Mesendoderm (in vitro differentiated cells): ENCODE measurements at places on chromosomes 13 and 19.
A peak's percentile ranks its signal among the peaks of the same experiment; 100 is the strongest.

- DNase-seq, result no peak
- peaks cover 9% of the 10 kb centered on the region for H3K27me3 ChIP-seq
- H3K36me3 ChIP-seq, result no peaks in the 10 kb centered on the region
Measured at GRCh38 chr19:48639483-48640375, 2.5 kb upstream of the DBP start.

GRCh38 chr13:111303559-111303958 is 16.9 kb upstream of the TEX29 start:
- H3K4me1 ChIP-seq, result no peaks in the 10 kb centered on the region
- DNase-seq, result no peak
- H3K27me3 ChIP-seq, result no peaks in the 10 kb centered on the region
- H3K4me3 ChIP-seq, result no peak overlapping the region
- H3K27ac ChIP-seq, result no peak overlapping the region
- peaks cover 9% of the 10 kb centered on the region for H3K36me3 ChIP-seq

- no peak for DNase-seq
Measured at GRCh38 chr13:23805821-23806220, 83.4 kb downstream of the MIPEP start.

DNA sequence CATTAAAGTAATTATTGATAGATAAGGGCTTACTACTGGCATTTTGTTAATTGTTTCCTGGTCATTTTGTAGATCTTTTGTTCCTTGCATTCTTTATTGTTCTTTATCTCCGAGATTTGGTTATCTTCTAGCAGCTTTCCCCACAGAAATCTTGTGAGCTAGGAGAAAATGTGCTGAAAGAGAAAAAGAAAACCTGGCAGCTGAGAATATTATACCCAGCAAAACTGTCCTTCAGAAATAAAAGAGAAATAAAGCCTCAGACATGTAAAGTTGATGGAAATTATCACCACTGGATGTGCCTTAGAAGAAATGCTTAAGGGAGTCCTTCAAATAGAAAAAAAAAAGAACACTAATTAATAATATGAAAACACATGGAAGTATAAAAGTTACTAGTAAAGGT is 464.9 kb upstream of the GPC6 start:
- H3K4me1 ChIP-seq, result no peaks in the 10 kb centered on the region
- H3K27me3 ChIP-seq, result no peaks in the 10 kb centered on the region
- H3K36me3 ChIP-seq, result no peaks in the 10 kb centered on the region
- no peak overlapping the region for H3K27ac ChIP-seq

DNA sequence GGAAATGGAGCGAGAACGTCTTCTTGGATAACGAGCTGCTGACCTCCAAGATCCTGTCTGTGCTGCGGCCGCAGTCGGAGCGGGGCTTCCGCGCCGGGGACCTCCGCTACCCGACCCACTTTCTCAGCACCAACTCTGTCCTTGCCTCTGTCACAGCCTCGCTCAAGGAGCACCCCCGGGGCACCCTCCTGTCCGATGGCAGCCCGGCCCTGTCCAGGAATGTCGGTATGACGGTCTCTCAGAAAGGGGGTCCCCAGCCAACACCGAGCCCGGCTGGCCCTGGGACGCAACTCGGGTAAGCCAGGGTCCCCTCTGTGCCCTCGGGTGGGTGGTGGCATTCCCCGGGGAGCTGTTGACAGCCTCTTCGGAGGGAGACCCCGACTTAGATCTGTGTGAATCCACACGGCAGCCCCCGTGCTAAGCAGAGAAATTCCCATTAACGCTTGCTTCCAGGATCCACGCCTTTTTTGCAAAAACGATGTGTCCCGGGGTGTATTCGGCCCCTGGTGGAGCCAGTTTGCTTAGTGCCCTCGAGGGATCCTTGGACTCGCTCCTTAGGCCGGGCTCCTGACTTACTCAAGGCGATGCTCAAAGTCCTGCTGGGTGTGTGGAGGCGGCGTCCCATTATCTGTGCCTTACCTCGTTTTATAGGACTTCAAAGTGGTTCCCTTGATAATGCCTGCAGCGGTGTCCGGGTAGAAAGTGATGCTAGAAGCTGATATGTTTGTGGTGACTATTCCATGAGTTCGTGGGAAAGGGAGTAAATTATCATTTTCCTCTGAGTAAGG is 48.5 kb downstream of the PEX11G start:
- H3K4me1 ChIP-seq, result no peaks in the 10 kb centered on the region
- no peak overlapping the region for H3K27ac ChIP-seq

DNA sequence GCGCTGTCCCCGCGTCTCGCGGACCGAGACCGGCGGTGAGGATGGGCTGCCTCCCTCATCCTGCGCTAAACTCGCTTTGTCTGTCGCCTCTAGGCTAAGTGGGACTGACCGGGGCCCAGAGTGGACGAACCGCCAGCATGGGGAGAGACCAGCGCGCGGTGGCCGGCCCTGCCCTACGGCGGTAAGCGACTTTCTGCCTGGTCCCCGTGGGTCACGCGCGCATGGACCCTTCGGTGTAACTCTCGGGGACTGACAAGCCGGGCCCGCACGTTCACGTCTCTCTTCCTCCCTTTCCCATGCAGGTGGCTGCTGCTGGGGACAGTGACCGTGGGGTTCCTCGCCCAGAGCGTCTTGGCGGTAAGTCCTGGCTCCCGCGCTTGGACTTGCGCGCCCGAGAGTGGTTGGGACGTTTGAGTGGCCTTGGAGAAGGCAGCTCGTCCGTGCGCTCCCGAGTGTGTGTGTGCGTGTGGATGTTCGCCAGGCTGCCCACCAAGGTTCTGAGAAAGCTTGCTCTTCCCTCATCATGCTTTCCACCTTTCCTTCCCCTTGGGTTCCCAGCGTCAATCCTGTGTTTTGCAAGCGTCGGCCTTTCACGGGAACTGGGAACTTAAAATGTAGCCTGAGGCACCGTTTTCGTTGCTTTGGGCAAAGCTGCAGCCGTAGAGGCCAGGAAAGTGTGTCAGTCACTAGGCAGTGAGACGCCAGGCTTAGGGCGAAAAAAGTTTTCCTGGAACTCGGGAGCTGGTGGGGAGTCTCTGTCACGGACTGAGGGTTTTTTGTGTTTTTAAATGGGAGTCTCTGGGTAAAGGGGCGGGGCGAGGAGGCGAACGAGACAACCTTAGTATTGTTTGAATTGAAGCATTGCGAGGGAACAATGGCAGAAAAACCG is 927 bp downstream of the COL4A2 start:
- DNase-seq, result peak; percentile 70
- H3K4me3 ChIP-seq, result peak overlapping the region; percentile 63
- no peaks in the 10 kb centered on the region for H3K36me3 ChIP-seq
- H3K27ac ChIP-seq, result peak overlapping the region; percentile 29
- peaks cover 3% of the 10 kb centered on the region for H3K4me1 ChIP-seq
- no peaks in the 10 kb centered on the region for H3K27me3 ChIP-seq

DNA sequence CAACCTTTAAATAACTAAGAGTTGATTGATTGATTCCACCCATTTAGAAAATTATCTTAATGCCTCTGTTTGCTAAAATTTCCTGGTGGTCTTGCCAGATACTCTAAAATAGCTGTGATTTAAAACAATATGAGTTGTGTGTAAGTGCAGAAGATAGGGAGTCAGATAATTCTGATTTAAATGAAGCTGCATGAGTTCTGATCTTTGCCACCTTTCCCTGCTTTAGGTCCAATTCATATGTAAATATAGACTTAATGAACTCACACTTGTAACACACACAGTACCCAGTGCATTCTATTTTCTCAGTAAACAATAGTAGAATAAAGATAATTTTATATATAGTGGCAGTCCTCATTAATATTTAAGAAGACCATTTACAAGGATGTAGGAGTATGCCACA is 981.8 kb downstream of the SLITRK1 start:
- H3K4me3 ChIP-seq, result no peak overlapping the region
- no peaks in the 10 kb centered on the region for H3K27me3 ChIP-seq
- no peak overlapping the region for H3K27ac ChIP-seq
- no peak for DNase-seq
- no peaks in the 10 kb centered on the region for H3K36me3 ChIP-seq
- H3K4me1 ChIP-seq, result no peaks in the 10 kb centered on the region

DNA sequence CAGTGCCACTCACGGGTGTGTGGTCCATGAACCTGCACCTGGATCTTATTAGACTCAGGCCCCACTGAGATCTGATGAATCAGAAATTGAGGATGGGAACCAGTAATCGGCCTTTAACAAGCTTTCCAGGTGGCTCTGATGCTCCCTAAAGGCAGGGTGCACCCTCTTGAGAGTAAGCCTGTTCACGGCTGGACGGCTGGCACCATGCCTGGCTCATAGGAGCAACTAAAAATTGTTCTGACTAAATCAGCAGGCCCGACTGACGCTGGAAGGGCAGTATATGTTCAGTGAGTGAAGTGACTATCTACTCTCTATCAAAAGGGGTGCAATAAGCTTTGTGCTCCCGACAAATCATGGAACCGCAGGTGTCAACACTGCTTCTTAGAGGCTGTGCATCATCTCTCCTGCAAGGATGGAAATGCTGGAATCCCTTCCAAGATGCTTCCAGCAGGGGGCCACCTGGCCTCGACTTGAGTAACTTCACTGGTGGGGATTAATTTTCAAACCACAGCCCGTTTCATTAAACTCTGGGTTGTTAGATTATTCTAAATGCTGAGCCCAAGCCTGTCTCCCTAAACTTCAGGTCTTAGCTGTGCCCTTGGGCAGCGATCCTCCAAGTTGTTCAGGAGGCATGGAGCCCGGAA is 28.4 kb downstream of the TMTC4 start:
- no peaks in the 10 kb centered on the region for H3K27me3 ChIP-seq
- no peak overlapping the region for H3K4me3 ChIP-seq

GRCh38 chr13:45255247-45255987 is 54.6 kb upstream of the KCTD4 start:
- H3K27ac ChIP-seq, result no peak overlapping the region
- no peaks in the 10 kb centered on the region for H3K27me3 ChIP-seq
- H3K36me3 ChIP-seq, result no peaks in the 10 kb centered on the region
- no peak overlapping the region for H3K4me3 ChIP-seq
- no peaks in the 10 kb centered on the region for H3K4me1 ChIP-seq

- H3K36me3 ChIP-seq, result no peaks in the 10 kb centered on the region
- no peak overlapping the region for H3K27ac ChIP-seq
- H3K4me3 ChIP-seq, result no peak overlapping the region
- no peak for DNase-seq
- H3K27me3 ChIP-seq, result no peaks in the 10 kb centered on the region
Measured at GRCh38 chr19:15303105-15303780, 29.1 kb downstream of the BRD4 start.

- H3K27ac ChIP-seq, result no peak overlapping the region
- DNase-seq, result no peak
- no peaks in the 10 kb centered on the region for H3K27me3 ChIP-seq
- no peaks in the 10 kb centered on the region for H3K36me3 ChIP-seq
- H3K4me1 ChIP-seq, result no peaks in the 10 kb centered on the region
Measured at GRCh38 chr19:38243279-38243673, 12.9 kb downstream of the PPP1R14A start.

- H3K36me3 ChIP-seq, result no peaks in the 10 kb centered on the region
- H3K27ac ChIP-seq, result no peak overlapping the region
- DNase-seq, result peak; percentile 42
- H3K4me3 ChIP-seq, result peak overlapping the region; percentile 69
- H3K27me3 ChIP-seq, result no peaks in the 10 kb centered on the region
Measured at GRCh38 chr19:11383706-11384048, 437 bp downstream of the EPOR start.

GRCh38 chr13:49367640-49368422 is 76.0 kb downstream of the CAB39L start:
- no peak overlapping the region for H3K27ac ChIP-seq
- H3K36me3 ChIP-seq, result no peaks in the 10 kb centered on the region
- H3K4me3 ChIP-seq, result no peak overlapping the region
- H3K4me1 ChIP-seq, result no peaks in the 10 kb centered on the region
- H3K27me3 ChIP-seq, result no peaks in the 10 kb centered on the region

- H3K4me3 ChIP-seq, result no peak overlapping the region
- no peaks in the 10 kb centered on the region for H3K4me1 ChIP-seq
- no peaks in the 10 kb centered on the region for H3K36me3 ChIP-seq
Measured at GRCh38 chr19:18802354-18802753, 11.2 kb upstream of the COMP start.

DNA sequence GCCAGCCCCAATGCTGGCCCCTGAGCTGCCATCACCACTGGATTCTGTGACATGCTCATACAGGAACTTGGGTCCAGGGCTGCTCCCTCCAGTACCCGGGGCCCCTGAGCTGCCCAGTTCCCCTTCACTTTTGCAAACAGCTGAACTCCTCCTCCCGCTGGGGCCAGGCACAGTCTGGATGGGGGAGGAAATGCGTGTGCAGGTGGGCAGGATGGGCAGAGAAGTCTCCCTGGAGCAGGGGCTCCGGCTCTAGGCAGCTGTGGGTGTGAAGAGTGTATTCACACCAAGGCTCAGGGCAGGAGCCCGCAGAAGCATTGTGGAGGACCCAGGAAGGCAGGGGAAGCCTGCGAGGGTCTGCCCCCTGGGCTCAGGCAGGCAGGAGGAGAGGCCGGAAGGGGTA is 12.4 kb downstream of the POP4 start:
- no peak overlapping the region for H3K4me3 ChIP-seq
- H3K36me3 ChIP-seq, result peaks cover 2% of the 10 kb centered on the region
- no peak for DNase-seq
- no peaks in the 10 kb centered on the region for H3K4me1 ChIP-seq
- no peak overlapping the region for H3K27ac ChIP-seq
- no peaks in the 10 kb centered on the region for H3K27me3 ChIP-seq

- peaks cover 13% of the 10 kb centered on the region for H3K4me1 ChIP-seq
- no peak for DNase-seq
- H3K27ac ChIP-seq, result no peak overlapping the region
Measured at GRCh38 chr19:342801-343421, 1.7 kb downstream of the MIER2 start.

- H3K4me3 ChIP-seq, result no peak overlapping the region
- no peaks in the 10 kb centered on the region for H3K4me1 ChIP-seq
- H3K27me3 ChIP-seq, result no peaks in the 10 kb centered on the region
- no peaks in the 10 kb centered on the region for H3K36me3 ChIP-seq
- H3K27ac ChIP-seq, result no peak overlapping the region
- peak; percentile 11 for DNase-seq
Measured at GRCh38 chr13:68257111-68257842, 1027.1 kb upstream of the PCDH9 start.

DNA sequence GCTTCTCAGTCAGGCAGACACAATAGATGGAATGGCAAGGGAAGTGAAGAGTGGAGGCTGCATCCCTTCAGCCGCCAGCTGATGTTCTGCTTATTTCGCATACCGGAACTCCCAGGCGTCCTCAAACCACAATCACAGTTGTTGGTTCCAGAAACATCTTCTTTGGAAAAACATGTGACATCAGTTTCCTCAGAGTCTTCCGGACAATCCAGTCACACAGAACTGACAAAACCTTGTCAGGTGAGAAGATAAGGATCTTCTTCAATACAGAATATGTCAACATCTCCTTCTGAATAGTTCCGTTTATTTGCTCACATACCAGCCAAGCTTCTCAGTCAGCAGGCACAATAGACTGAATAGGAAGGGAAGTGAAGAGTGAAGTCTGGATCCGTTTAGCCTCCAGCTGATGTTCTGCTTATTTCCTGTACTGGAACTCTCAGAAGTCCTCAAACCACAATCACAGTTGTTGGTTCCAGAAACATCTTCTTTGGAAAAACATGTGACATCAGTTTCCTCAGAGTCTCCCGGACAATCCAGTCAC is 45.1 kb upstream of the CEACAM21 start:
- H3K36me3 ChIP-seq, result no peaks in the 10 kb centered on the region
- H3K4me1 ChIP-seq, result no peaks in the 10 kb centered on the region
- DNase-seq, result no peak
- no peak overlapping the region for H3K4me3 ChIP-seq
- no peaks in the 10 kb centered on the region for H3K27me3 ChIP-seq
- no peak overlapping the region for H3K27ac ChIP-seq
